ENCODE measurements at places on chromosomes 12 and 14.

GRCh38 chr14:57897144-57897748 is 31.4 kb upstream of the SLC35F4 start:
- no peak for DNase-seq

GRCh38 chr12:53179687-53180219 is 769 bp upstream of the ZNF740 start:
- DNase-seq: no peak

- DNase-seq: no peak
Observed at GRCh38 chr12:13238204-13238603, 41.7 kb downstream of the EMP1 start.

DNA sequence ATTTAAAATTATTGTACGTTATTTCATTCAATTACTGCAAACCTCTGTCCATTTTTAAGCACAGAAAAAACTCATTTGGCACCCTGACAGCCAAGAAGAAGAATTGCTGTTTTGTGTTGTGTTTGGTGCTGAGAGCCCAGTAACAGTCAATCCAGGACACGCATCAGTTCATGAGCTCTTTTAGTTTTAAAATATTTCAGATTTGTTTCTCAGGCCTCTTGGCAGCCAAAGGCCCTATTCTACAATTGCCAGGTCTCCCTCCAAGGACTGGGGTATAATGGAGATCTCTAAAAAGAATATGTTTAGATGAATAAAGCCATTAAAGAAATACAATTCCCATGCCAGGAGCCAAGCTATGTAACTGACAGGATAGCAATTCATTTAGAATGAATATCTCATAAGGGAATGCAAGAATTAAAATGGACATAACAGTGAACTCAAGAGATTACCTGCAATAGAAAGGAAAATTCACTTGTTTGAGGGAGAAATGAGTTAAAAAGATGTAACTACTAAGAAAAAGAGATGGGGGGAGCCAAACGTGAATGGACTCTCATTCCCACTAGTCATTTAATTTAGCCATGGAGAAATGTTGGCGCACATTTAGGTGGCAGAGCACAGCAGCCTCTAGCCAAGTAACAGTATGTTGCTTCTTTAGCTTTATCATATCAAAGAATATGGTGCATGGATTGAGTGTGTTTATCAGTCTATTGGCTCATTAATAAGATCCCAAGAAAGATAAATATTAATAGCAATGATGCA is 140.6 kb upstream of the PELI2 start:
- no peak for DNase-seq

GRCh38 chr14:85934886-85935254 is 404.9 kb downstream of the FLRT2 start:
- no peak for DNase-seq

- no peak for DNase-seq
Observed at GRCh38 chr12:100481021-100481420, 7.4 kb downstream of the NR1H4 start.

DNA sequence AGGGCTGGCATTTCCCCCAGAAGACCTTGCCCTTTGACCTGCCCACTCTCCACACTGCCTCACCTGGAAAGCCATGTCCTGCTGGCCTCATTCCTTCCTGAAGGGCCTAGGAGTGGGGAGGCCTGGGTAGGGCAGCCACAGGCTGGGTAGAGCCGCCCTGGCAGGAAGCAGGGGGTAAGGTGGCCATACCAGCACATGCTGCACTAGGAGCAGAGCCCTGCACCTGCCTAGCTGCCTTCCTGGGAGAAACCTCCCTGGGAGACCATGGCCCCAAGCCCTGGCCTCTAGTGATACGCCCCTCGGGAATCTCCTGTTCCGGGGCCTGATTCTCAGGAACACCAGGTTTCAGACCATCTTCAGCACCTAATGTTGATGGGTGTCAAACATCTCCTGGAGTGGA is 65.8 kb downstream of the TSPAN11 start:
- DNase-seq: no peak

DNA sequence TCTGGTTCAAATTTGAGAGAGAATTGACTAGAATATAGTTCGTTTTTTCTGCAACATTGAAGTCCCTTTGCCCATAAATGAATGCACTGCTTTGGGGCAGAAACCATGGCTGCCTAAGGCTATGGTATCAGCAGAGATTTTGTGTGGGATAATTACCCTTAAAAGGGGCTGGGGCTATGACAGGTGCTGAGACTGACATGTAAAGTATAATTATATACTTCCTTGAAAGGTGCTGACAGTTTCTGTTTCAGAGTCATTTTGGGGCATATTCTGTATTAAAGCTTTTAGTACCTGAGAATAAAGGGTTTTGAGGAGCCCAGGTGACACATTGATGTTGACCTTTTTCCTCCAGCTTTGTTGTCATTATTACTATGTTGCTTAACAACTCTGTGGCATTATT is 150.3 kb upstream of the PTPRQ start:
- no peak for DNase-seq

DNA sequence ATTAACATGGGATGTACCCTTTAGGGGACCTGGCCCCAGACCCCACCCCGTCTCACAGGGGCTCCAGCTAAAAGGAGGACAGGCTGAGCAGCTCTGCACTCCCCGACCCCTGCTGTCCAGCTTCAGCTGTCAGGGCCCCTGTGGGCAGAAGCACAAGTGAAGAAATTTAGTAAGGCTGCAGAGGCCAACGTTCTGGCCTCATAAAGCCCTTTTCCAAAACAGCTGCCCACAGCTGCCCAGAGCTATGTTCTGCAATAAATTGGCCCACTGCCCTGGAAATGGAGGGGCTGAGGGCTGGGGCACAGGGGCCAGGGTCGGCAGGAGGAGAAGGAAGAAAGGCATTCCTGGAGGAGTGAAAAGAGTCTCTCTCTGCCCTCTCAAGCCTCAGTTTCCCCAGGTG is 357.1 kb downstream of the BCL11B start:
- DNase-seq: no peak

DNA sequence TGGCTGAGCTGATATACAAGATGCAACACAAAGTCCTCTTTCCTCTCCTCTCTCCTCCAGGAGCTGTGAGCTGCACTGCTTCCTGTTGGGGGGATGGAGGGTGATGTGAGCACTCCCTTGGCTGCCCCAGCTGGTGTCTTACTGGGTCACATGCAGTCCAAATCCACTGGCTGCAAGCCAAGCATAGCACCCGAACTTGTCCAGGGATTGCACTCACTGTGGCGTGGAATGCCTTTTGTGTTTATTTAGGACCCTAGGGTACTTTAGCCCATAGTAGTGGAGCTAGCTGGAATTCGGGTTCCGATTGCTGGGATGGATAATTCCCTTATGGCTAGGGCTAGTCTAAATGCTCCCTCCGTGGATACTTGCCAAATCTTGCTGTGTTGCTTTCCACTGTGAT is 424.9 kb upstream of the SYT1 start:
- DNase-seq: no peak

DNA sequence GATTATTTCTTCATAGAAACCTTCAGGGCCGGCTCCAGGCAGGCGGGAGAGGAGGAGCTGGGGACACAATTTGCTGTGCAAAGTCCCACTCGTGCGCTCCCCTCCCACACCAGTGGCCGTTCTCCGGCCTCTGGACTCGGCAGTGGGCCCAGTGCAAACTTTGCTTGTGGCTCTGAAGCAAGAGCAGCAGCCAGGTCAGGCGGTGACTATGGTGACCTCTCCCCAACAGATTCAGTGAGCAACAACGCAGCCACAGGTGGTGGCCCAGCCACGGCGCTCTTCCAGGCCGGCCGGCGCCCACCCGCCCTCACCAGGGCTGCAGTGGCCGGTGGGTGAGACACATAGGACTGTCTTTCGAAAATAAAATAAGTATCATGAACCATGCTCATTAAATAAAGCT is 29.5 kb downstream of the VPS37B start:
- no peak for DNase-seq

DNA sequence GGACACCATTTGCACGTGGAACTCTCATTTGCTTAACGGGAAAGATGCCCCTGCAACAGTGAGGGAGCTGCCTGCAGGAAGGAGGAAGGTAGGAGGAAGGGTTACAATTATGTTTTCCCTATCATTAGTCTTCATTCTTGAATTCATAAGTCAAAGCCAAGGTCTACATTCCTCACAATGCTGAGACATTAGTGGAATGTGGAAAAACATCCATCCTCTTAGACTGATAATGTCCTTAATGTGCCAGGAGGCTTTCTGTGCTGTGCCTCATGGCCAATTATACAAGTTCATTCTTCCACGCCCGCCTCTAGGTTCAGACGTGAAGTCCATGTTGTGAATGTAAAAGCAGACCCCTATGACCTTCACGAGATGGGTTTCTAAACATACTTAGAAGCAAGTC is 1212.4 kb upstream of the TMEM132C start:
- DNase-seq: no peak

DNA sequence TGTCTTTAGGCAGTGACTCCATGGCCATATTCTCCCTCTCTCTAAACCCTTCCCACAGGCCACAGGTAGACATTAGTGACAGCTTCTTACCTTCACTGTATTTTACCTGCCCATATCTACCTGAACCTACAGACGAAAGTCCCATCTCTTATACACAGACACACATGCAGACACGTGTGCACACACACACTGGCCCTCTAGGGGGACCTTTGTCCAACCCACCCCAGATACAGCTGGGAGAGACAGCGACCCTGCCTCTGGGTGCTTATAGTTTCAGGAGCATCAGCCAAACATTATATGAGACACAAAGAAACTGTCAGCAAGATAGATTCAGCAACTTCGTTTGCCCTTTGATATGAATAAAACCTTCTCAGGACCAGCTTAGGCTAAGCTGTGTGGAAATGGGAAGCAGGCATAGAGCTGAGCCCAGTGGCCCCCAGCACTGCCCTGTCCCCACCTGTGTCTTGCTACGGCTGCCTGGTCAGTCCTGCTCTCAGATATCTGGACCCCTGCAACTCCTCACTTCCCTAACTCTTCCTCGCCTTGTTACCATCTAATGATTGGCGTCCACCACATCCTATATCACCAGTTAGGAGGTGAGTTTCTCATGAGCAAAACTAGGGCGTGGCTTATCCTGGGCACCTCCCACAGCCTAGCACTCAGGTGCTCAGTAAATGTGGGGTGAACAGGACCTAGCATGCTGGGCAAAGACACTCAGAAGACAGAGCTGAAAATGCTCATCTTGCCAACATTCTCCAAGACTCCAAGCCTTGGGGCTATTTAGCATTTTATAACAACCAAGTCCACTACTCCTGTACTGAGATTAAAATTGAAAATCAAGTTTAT is 12.0 kb upstream of the CD9 start:
- DNase-seq: no peak

- no peak for DNase-seq
Observed at GRCh38 chr14:64706593-64707193, 2.5 kb downstream of the PLEKHG3 start.

DNA sequence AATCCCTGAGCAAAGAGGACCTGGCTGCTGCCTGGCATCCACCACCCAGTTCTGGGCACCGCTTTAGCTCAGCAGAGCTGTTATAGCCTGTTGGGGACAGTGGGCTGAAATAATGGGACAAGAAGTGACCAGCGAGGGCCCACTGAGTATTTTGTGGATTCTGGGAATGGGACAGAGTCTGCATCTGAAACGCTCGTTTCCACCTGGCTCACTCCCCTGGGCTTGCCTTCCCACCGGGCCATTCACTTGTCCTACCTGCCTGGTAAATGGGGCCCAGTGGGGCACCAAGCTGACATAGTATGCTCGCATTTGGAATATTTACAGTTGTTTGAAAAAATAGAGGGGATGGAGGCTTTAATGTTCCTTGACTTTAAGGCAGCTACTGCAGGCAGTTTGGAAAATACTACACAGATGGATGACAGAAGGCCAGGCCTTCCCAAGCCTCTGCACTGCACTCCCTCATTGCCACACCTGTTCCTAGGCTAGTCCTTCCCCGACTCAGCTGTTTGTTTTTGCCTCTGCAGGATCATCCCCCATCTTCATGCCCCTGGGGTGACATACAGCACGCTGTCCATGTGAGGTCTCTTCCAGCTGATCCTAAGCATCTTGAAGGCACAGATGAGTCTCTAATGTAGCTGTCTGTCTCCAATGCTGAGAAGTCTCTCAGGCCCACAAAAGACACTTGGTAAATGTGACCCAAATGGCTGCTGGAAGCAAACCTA is 61.3 kb upstream of the DICER1 start:
- DNase-seq: no peak

- DNase-seq: no peak
Observed at GRCh38 chr14:34172550-34173368, 221.9 kb upstream of the EGLN3 start.

DNA sequence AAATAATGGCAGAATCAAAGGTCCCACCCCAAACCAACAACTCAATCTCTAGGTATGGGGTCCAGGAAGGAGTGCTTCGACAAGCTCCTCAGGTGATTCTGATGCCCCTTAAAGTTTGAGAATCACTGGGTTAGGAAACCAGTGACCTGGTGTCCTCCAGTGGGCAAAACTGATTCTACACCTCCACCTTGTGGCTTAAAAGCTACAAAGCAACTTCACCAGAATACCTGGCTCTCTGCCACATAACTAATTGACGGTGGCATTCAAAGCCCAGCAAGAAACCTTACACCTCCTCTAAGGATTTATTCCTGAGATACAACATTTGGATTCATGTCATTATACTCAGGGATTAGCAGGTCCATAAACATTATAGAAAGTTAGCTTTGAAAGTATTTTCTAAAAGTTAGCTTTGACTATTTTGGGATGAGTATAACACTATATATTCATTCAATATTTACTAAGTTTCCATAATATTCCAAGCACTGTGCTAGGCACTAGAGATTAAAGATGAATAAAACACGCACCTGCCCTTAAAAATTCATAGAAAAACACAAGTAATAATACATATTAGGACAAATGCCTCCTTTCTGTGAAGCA is 45.4 kb downstream of the DCAF5 start:
- peak; percentile 49 for DNase-seq

DNA sequence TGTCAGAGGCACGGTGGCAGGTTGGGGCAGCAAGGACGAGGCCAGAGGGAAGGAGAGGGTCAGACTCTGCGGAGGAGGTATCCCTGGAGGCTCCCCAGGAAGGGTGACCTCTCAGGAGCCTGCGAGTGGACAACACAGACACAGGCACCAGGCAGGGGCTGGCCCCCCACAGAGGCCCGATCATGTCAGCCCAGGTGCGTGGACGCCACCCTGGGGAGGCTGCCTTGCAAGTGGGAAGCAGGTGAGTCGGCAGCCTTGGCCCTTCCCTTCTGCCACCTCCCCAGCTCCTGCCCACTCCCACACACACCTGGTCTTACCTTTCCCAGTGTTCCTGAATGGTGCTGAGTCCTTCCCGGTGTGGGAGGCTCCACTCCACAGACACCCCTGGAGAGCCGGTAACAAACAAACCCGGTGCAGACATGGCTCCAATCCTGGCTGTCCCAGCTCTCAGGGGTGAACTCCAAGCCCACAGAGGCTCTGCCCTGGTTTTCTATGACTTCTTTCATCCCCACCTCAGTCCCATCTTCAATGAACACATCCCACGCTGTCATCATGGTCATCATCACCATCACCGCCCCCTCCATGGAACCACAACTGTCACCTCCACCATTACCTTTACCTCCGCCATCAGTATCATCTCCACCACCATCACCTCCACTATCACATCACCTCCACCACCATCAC is 5.2 kb downstream of the ZBTB42 start:
- no peak for DNase-seq

- DNase-seq: no peak
Observed at GRCh38 chr12:81039231-81039630, 38.6 kb upstream of the ACSS3 start.

- no peak for DNase-seq
Observed at GRCh38 chr14:90428676-90429075, 31.8 kb downstream of the CALM1 start.

- DNase-seq: no peak
Observed at GRCh38 chr12:121297435-121297991, 1.0 kb upstream of the CAMKK2 start.
